ENCODE measurements at places on chromosomes 1 and 21.

GRCh38 chr1:116265931-116266863 lies 106.8 kb upstream of the ATP1A1 start:
- no peak for DNase-seq

GRCh38 chr1:914891-915280 lies 8.8 kb upstream of the SAMD11 start:
- DNase-seq, result no peak

- DNase-seq, result no peak
These were observed 56.9 kb upstream of the IVNS1ABP start for GRCh38 chr1:185373813-185374529.

- no peak for DNase-seq
These were observed 502.3 kb downstream of the KCNT2 start for GRCh38 chr1:196105901-196106300.

DNA sequence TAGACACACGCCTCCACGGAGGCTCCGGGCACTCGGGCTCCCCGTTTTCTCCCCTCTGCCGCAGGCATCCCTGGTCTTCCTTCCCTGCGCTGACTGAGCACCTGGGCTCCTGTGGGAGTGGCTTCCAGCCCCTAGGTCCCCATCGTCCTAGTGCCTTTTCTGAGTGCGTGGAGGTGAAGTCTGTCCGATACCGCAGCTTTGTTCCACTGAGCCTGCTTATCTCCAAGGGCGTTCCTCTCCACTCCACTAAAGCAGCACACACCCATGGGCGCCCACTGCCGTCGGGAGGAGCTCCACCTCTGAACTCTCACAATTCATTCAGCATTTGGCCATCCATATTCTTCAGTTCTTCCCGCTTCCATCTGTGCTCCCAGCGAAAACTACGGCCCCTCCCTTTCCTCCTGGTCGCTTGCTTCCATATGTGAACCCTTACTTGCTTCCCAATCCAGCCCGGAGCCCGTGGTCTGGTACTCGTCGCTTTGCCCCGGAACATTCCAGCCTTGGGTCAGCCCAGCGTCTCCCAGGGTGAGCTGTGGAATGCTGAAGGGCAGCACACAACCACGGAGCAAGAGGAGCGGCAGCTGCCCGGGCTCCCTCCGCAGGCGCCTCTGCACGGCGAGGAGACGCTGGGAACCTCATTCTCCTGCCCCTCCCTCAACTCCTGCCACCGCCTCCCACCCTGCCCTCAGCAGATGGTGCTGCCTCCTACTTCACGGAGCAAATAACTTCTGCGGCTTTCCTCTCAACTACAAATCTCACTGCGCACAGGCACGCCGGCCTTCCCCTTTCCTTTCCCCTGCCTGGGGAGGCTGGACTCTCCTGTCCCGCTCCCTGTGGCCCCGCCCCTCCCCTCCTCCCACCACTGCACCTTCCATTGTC lies 27.5 kb downstream of the ATP8B2 start:
- peak; percentile 66 for DNase-seq

- no peak for DNase-seq
These were observed 198.8 kb upstream of the C8B start for GRCh38 chr1:57164584-57164983.

GRCh38 chr1:83990734-83991133 lies 8.2 kb downstream of the TTLL7 start:
- no peak for DNase-seq

- DNase-seq, result no peak
These were observed 47.6 kb upstream of the RAP1A start for GRCh38 chr1:111571987-111572386.

DNA sequence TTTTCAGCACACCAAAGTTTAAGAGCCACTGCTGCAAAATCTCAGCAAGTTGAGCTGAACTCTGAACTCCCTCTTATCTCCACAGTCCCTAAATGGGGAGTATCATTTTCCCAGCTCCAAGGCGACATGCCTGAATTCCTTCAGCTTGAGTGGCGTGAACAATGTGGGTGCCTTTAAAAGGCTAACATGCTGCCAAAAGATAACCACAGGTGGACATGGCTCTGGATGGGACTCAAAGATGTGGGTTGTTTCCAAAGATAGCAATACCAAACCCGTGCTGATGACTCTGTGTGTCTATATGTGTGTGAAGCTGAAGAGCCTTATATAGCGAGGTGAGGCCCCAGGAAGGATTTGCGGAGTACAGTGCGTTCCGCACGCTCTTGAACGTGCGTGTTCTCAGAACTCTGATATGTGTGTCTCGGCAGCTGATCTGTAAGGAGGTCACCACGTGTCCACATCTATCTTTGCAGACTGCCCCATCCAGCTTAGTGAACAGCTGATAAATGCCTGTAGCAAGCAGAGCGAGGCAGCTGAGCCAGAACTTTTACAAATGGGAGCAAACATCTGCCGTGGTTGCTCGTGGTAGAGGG lies 189.2 kb downstream of the DYRK1A start:
- DNase-seq, result no peak

DNA sequence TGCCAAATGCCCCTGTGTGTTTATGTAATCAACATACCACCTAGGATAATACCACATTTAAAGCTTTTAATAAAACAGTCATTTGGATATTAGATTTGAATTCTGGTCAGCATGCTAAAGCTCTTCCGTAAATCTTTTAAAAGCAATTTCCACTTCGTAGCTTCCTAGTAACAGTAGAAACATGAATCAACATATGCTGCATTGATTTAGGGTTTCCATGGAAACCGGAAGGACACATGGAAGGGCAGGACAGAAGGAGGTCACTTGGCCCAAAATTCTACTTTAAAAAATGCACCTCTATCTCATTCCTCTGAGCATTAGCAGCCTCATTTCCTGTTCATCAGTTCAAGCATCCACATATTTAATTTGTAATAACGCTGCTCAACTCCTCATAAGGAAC lies 8.1 kb downstream of the RGS8 start:
- no peak for DNase-seq

- DNase-seq, result no peak
These were observed 127.7 kb upstream of the CAMK1G start for GRCh38 chr1:209455661-209456358.

GRCh38 chr21:31911138-31911907 lies 38.5 kb downstream of the HUNK start:
- no peak for DNase-seq

GRCh38 chr1:36516372-36517010 lies 33.8 kb upstream of the CSF3R start:
- DNase-seq, result peak; percentile 69

- DNase-seq, result no peak
These were observed 98.7 kb upstream of the VAV3 start for GRCh38 chr1:108063703-108064102.

DNA sequence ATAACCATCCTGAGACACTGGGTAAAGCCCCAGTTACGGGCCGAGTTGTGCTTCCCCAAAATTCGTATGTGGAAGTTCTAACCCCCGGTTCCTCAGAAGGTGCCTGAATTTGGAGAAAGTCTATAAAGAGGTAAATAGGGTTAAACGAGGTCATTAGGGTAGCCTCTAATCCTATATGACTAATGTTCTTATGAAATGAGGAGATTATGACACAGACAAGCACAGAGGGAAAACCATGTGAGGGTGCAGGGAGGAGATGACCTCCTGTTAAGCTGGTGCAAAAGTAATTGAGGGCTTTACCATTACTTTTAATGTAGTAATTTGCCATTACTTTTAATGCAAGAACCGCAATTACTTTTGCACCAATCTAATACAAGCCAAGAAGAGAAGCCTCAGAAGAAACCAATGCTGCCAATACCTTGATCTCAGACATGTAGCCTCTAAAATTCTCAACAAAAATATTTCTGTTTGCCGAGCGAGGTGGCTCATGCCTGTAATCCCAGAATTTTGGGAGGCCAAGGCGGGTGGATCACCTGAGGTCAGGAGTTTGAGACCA lies 260.8 kb downstream of the GPATCH2 start:
- no peak for DNase-seq

DNA sequence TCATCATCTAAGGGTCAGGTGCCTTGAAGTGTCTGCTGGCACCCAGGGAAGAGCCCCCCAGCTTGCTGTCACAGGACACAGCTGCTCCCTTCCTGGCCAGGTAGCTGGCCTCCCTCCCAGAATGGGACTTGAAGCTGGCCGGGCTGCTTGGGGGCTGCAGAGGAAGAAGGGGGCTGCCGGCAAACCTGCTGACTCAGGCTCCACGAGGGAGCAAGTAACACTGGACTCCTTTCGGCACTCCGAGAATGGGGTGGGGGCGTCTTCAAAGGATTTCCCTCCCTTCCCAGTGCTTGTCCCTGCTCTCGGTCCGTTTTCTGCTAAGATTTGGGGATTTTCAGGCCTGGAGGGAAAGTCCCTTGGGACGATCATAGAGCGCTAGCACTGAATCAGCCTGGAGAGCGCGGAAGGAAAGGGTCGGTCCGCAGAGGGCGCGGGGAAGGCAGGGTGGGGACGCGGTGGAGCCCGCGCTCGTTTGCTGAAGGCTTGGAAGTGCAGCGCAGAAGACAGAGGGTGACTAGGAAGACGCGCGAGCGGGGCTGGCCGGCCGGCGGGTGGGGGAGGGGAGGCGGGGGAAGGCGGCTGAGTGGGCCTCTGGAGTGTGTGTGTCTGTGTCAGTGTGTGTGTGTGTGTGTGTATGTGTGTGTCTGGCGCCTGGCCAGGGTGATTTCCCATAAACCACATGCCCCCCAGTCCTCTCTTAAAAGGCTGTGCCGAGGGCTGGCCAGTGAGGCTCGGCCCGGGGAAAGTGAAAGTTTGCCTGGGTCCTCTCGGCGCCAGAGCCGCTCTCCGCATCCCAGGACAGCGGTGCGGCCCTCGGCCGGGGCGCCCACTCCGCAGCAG lies at the start of gene CSF1:
Gene CSF1 (plus strand): TSS at position 727 of the 840 bp plus-strand sequence. CDS start 175 bp downstream, outside the sequence.
- peak; percentile 80 for DNase-seq

DNA sequence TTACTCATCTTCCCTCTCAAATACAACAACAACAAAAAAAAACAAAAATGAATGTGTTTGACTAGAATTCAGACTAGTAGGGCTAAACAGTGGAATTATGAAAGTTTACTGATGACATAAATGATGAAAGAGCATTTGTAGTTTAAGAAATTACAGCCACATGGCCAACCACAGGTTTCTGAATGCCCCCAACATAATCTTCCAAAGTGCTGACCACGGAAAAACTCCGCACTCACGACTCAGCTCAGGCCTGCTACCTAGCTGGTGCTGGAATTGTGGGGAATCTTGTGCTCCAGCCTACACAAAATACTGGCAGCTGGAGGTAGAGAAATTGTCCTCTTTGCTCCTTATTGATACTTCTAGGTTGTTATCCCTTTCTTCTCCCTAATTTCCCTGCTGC lies 23.6 kb upstream of the TBX15 start:
- no peak for DNase-seq

GRCh38 chr1:26978901-26979300 lies 14.6 kb upstream of the TRNP1 start:
- DNase-seq, result no peak

DNA sequence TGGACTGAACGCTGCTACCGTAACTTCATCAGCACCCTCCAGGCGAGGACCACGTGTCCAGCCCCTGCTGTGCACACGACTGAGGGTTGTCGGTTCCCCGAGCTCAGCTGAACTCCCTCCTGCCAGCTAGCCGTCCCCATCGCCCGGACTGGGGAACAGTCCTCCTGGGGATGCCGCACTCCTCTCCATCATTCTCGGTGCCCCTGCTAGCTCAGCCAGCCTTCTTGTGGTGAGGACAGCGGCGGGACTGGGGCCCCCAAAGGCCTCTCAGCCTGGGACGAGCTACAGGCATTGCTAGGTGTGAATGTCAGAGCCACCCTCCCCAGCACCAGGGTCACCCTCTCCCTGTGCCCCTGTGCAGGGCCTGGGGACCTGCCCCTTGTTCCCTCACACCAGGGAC lies 8.8 kb upstream of the TTC34 start:
- DNase-seq, result no peak

DNA sequence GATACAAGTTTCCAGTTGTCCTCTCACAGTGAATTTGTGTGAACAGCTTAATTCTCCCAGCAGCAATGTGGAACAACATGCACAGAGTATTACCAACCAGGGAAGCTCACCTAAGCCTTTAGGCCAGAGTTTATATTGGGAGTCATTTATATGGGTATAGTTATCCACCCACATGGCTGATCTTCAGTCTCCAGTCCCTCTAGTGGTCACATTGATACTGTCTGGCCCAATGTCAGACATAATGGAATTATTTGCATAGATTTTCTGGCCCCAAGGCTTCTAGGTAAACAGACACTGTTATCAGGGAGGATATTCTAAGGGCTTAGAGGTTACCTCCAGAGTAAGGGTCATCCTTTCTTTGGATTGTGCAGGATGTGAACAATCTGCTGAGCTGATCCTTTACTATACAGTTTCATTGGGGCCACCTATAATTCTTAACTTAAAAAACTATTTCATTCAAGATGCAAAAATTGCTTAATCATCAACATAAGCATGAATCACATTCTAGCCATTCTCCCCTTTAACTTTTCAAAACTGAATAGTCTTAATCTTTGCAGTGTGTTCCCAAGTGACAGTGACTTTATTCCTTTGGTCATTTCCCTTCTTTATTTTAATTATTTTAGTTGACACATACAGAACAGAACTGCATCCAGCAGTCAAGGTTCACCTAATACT lies 210.9 kb downstream of the LTN1 start:
- DNase-seq, result no peak

GRCh38 chr1:1033009-1033587 lies 13.2 kb downstream of the AGRN start:
- DNase-seq, result peak; percentile 90

- no peak for DNase-seq
These were observed 333.8 kb downstream of the KIF26B start for GRCh38 chr1:245488346-245489129.

- peak; percentile 93 for DNase-seq
These were observed 15.3 kb downstream of the SEMA6C start for GRCh38 chr1:151130987-151131586.

- DNase-seq, result no peak
These were observed 11.7 kb downstream of the SYDE2 start for GRCh38 chr1:85189120-85189519.

GRCh38 chr1:210650403-210650802 lies 321.7 kb downstream of the HHAT start:
- DNase-seq, result no peak

GRCh38 chr1:29708796-29709703 lies 472.7 kb downstream of the PTPRU start:
- no peak for DNase-seq

GRCh38 chr1:221620437-221621384 lies 121.2 kb downstream of the DUSP10 start:
- DNase-seq, result peak; percentile 49

DNA sequence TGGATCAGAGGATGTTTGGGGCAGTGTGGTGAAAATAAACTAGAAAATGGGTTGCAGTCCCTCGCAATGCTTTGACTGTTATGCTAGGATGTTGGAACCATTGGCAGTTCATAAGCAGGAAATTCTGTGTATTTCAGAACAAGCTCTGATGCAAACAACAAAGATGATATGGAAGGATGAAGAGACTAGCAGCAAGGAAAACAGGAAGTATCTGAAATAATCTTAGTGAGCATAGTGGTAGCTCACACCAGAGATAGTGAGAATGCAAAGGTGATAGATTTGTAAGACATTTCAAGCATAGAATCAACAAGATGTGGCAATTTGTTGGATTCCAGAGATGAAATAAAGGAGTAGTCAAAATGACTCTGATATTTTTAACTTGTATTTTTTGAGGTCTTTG lies 11.1 kb upstream of the RCC1 start:
- DNase-seq, result no peak

Measured in testis (tissue), 5 donors.